ACHN (cell line): ENCODE measurements at places on chromosomes 4 and X.
A peak's percentile ranks its signal among the peaks of the same experiment; 100 is the strongest.

- DNase-seq, result no peak
Measured at GRCh38 chrX:63927848-63928247, 142.8 kb upstream of the ARHGEF9 start.

DNA sequence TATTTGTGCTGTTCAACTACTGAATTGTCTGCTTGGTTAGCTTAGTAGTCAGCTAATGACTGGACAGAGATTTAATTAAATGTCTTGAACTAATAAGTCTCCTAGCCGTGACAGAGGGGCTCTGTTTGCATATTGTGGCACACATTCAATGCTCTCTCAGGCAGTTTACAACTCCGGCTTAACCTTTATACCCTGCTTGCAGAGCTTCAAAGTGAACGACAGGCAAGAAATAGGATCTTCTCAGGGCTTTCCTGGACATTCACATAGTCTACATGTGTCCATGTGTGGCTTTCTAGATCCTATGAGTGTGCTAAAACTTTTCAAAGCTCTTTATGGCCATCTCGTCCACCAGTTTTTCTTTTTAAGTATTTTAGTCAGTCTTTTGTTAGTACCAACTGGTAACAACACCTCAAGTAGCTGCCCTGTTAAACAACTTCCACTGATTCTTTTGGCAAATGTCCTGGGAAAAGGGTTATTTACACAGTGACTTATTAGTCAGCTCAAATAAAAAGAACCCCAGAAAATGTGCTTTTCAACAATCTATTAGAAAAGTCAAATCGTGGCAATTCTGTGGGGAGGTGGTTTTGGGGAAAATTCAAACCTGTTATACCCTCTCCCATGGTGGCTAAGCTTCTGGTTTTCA, 28.6 kb downstream of the OR13H1 start:
- no peak for DNase-seq

GRCh38 chr4:26493461-26493860, 3.2 kb upstream of the CCKAR start:
- no peak for DNase-seq

DNA sequence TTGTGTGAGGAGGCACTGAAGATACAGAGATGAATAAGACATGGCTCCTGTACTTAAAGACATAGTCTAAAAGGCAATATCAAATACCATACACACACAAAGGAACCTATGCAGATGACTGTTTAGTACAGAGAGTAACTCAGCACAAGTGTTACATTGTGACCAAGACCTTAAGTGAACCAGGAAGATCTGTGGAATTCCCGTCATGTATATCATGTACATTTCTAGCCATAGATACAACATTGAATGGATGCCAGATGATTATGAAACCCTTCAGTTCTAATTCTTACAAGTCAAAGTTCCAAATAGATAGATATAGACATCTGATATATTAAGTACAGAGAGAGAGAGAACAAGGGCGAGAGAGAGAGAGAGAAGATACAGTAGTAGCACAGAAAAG, 73.2 kb downstream of the PAK3 start:
- DNase-seq, result no peak

DNA sequence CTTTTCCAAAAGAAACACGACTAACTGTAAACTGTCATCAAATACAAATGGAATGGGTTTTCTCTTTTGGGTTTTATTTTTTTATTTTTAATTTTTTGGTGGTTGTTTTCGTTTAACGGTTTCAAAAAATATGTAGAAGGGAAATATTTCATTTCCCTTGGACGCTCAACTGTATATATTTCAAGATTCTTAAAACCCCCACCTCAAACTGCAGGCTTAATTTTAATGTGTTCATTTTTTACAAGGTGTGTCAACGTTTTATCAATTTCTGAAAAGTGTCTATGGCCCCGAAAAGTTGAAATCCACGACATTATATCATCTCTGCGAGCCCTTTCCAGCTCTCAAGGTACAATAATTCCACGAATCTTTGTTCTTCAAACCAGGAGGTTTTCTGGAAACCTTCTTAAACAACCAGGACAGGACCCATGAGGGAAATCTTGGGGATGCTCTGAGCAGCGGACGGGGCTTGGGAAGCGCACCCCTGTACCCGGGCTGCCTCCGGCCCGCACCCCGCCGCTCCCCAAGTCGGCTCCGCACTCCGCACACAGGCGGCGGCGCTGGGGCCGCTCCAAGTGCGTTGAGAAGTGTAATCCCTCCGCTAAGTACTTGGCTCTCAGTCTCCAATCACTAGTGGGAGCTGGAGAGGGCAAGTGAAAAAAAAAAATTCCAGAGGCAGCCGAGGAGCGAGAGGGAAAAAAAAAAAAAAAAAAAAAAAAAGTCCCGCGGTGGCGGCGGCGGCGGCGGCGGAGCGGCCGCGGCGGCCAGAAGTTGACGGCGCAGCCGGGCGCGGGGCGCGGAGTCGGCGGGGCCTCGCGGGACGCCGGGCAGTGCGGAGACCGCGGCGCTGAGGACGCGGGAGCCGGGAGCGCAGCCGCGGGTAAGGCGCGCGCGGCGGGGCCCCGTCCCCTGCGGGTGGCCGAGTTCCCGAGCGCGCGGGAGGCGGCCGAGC, at the start of gene BMPR1B:
TSS of gene BMPR1B (plus strand) at position 764 of the 949 bp plus-strand sequence. CDS start 346,470 bp downstream, outside the sequence.
- DNase-seq, result peak; percentile 70

DNA sequence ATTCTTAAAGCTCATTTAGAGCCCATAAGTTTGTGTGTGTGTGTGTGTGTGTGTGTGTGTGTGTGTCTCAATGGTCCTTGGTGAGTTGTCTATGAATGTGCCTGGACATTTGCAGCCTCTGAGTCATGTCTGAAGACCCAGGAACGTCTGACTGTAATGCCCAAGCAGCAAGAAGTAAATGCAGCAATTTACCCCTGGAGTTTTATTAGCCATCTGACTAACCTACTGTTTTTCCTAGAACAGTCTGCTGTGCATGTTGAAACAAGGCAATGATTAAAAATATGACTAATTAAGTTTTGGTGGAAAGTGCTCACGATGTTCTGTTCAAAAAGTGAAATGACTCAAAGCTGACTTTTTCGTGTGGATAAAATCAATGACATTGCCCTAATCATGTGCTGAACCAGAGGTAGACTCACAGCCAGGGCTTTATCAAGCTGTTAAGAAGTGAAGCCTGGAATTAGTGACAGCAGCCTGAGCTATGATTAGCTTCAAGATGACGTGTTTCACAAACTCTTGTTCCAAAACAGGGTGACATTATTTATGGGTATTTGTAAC, 201.6 kb downstream of the CPE start:
- DNase-seq, result peak; percentile 12

DNA sequence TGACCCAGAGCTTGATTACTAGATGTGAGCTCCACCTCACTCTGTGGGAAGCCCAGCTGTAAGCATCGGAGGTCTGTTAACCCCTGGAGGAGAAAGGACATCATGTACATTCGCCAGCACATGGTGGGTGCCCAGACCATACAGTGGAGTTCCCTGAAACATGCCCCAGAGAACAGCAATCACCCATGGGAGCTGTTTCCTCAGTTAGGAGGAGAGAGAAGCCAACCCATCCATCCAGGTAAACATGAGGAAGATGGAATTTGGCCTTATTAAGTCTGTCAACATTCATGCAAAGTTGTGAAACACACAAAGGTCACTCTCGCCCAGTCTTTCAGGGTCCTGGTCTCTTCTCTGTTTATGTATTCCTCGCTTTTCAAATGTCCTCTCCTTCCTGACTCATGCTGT, 354.7 kb downstream of the ANK2 start:
- no peak for DNase-seq

DNA sequence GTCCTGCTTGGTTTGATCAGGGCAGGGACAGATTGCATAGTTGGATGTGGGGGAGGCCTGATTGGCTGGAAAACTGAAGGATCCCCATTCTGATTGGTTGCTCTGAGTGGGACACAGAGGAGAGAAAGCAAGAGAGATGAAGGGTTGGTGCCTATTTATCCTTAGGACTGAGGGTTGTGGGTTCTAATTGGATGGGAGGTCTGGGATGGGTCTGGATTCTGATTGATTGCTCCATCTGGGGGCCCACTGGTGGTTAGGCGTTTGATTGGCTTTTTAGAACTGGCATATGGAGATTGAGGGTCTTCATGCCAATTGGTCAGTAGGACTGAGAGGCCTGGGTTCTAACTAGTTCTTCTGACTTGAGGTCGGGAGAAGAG, 644 bp upstream of the EBP start:
- peak; percentile 9 for DNase-seq

DNA sequence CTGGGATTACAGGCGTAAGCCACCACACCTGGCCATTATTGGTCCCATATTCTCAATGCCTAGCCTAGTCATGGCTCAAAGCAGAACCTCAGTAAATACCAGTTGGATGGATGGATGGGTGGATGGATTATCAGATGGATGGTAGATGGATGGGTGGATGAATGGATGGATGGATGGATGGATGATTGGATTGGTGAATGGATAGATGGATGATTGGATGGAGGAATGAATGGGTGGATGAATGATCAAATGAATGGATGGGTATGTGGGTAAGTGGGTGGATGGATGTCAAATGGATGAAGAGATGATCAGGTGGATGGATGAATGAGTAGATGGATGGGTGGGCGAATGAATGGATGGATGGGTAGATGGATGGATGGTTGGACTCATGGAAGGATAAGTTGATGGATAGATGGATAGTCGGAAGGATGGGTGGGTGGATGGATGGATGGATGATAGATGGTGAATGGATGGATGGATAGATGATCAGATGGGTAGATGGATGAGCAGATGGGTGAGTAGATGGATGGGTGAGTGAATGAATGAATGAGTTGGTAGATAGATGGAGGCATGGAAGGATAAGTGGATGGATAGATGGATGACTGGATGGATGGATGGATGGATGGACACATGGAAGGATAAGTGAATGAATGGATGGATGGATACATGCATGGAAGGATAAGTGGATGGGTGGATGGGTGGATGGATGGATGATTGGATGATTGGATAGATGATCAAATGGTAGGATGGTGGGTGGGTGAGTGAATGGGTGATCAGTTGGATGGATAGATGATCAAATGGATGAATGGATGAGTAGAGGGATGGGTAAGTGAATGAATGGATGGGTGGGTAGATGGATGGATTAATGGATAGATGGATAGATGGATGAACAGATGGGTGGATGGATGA, 22.0 kb upstream of the RNF4 start:
- no peak for DNase-seq

DNA sequence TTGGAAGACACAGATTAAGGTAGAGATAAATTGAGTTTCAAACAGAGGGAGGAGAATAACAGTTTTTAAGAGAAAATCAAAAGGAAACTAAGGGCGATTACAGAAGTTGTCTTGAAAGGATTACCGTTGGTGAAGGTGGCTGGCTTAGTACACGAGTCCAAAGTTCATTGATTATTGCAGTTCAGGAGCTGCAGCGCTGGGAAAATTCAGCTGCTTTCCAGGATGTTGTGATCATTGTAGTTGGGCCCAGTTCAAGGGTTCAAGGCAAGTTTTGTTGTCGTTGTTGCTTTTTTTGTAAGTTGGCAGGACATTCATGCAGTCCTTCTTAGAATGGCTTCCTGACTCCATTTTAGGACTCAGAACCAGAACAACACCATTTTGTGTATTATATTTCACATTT, 461.7 kb downstream of the RAPGEF2 start:
- DNase-seq, result no peak

- no peak for DNase-seq
Measured at GRCh38 chr4:140928880-140929279, 172.7 kb upstream of the TBC1D9 start.

GRCh38 chrX:22859642-22860041, 140.1 kb upstream of the DDX53 start:
- no peak for DNase-seq

DNA sequence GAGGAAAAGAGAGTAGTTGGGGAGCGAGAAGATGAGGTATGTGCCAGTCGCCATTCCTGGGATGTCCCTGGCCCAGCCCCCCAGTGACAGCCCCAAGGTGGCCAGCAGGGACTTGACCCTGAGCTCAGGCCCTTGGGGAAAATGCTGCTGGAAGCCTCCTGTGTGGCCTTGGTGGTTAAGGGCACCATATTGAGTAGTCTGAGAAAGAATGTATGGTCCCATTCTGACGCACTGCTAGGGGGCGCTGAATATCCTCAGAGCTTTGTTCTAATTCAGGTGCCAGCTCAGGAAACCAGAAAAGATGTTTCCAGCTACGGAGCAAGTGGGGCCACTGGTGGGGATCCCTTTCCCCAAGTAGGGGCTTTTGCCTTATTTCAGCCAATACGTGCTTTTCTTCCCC, 14.0 kb upstream of the UBA6 start:
- DNase-seq, result no peak

DNA sequence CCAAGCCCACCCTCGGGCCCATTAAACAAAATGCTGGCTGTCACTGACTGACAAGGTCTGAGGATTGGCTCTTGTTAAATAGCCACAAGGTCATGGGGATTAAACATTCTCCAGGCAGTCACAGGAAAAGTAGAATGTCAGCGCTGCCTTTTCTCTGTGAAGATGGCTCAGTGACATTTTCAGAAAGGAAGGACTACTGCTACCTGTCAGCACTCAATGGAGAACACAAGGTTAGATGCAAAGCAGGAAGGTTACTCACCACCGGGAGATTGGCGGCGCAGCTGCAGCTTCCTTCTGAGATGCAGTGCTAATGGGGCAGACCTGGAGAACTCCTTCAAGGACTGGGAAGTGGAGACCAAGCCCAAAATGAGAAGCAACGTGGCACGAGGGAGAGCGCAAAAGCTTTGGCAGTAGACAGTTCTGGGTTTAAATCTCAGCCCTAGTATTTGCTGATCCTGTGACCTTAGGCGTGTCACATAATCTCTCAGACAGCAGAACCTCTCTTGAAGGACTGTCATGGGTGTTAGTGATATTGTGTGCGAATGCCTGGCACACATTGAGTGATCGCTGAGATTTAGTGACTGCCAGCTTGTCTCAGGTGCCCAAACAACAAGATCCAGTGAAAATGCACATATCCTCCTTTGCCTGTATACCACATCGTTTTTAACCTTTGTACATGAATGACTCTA, 213.1 kb upstream of the BOD1L1 start:
- no peak for DNase-seq
